ENCODE measurements at places on chromosomes 7 and 10. TPM values are rescaled to one million over a fixed set of nuclear protein-coding genes. Genes with fewer than 3 reads are reported as not detected.

HGF gene
- 3.3 TPM for total RNA-seq

SUN3 gene
- total RNA-seq = not detected

ANKRD30A gene
- total RNA-seq = not detected

SRGN gene
- total RNA-seq = 62.4 TPM

MRC1 gene
- total RNA-seq = 24.7 TPM

MYH16 gene
- total RNA-seq = not detected

TFEC gene
- 0.81 TPM for total RNA-seq

CRPPA gene
- 7.8 TPM for total RNA-seq

ITPRID1 gene
- total RNA-seq = not detected

SLC39A12 gene
- not detected for total RNA-seq

KAZALD1 gene
- 10.5 TPM for total RNA-seq

OR13A1 gene
- total RNA-seq = not detected

FRMPD2 gene
- total RNA-seq = not detected

GRCh38 chr7:132309102-132309805 lies 267.0 kb downstream of the PLXNA4 start:
- DNase-seq = no peak

DNA sequence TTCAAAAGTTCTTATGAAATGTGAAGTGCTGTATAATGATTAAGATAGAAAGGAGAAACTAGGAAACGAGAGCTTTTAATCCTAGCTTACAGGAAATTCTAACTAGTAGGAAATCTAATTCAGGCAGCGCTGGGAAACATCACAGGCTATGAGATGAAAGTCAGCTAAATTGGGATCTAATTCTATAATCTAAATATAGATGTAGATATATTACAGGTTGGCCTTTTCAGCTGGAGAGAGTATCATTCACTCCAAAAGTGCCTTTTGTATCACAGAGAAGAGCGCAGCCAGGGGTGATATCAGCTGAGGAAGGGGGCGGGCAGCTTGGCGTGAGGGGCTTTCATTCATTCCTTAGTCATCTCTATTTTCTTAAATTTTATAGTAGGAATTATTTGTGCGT lies 157.0 kb downstream of the CUX1 start:
- DNase-seq = no peak

GRCh38 chr10:9921544-9921943 lies 1096.1 kb upstream of the CELF2 start:
- DNase-seq = no peak

- no peak for DNase-seq
Observed at GRCh38 chr7:127782654-127783559, 130.9 kb downstream of the SND1 start.

- no peak for DNase-seq
Observed at GRCh38 chr10:129958629-129959543, 5.2 kb downstream of the EBF3 start.

DNA sequence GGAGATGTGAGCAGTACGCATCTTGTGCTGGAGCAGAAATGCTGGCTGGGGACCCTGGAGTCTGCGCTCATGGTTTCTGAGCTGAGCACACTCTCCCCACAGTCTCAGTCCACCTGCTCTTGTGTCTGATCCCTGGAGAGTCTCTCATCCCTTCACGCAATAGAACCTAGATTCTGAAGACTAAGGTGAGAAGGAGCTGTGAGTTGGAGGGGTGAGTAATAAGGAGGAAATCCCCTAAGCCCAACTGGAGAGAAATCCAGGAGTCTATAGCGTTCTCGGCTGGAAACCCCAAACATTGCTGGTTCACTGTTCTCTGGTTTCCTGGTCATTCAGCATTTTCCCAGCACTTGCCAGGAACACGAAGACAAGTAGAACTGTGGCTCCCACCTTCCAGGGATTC lies 68.3 kb upstream of the SMNDC1 start:
- no peak for DNase-seq

DNA sequence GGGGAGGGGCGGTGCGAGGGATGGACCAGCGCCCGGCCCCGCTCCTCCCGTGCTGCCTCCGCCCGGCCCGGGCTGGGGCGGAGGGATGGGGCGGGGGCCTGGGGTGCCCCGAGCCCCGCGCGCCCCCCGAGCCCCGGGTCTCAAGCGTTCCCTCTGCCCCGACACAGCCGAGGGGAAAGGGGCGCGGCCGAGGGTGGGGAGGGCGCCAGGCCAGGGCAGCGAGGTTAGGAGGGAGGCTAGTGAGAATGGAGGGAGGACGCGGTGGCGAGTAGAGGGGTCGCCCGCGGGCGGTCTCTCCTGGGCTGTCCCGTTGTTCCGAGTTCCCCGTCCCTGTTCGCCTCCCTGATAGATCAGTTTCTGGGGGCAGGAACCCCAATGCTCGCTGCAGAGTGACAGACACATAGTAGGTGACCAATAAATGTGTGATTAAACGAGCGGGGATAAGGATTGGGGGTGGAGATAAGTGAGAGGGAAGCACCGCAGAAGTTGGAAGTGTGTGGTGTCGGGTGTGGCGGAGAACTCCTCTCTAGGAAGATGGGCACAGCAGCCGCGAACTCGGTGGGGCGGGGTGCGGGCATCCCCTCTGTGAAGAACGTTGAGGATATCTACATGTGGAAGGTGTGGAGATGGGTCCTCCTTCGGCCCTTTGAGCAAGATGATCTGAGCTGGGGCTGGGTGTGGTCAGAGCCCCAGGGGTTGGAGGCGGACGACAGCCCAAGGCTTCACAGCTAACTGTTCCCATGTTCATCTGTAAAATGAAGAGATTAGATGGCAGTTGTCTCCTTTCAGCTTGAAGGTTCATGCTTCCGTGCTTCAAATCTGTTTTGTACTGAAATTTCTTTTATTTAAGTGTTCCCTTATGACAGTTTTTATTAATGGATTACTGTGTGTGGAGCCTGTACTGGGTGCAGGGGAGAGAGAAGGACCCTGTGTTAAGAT lies 580 bp downstream of the ZNF775 start:
- no peak for DNase-seq

- DNase-seq = no peak
Observed at GRCh38 chr10:13412894-13413293, 64.8 kb upstream of the SEPHS1 start.

DNA sequence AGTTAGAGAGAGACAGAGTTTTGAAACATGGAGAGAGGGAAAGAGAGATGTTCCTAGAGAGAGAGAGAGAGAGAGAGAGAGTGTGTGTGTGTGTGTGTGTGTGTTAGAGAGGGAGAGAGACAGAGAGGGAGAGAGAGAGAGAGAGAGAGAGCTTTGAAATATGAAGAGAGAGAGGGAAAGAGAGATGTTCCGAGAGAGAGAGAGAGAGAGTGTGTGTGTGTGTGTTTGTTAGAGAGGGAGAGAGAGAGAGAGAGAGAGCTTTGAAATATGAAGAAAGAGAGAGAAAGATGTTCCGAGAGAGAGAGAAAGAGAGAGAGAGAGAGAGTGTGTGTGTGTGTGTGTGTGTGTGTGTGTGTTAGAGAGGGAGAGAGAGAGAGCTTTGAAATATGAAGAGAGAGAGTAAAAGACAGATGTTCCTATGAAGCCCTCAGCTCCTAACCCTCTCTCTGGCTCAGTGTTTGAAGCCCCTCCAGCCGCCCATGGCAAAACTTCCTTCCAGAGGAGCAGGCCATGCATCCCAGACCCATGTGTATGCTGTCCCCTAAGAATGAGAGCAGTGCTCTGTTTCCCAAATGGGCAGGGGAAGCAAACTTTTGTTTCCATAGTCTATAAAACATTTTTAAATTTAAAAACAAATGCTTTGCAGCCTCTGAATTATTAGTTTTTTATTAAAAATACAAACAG lies 130.9 kb downstream of the KCNMA1 start:
- DNase-seq = no peak

- peak; percentile 54 for DNase-seq
Observed at GRCh38 chr10:33115738-33116719, 158.0 kb upstream of the ITGB1 start.

GRCh38 chr7:21959387-21959776 lies 13.7 kb upstream of the CDCA7L start:
- DNase-seq = no peak

- no peak for DNase-seq
Observed at GRCh38 chr7:102211590-102212550, 74.8 kb upstream of the SH2B2 start.

DNA sequence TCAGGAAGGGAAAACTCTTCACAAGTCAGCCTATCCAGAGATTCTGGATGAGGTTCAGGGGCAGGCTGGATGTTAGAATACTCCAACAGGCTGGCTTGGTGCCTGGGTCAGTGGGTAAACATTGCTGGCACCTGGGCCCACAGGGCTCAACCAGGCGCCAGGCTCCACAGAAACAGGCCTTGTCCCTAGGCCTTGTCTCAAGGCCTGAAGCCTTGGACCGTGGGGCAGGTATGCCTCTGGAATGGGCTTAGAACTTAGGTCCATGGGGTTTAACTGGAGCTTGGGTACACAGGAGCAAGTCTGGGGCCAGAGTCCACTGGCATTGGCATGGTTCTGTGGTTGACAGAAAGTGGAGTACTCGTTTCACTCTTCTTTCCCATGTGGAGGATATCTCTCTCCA lies 263.0 kb upstream of the ETV1 start:
- DNase-seq = no peak

- no peak for DNase-seq
Observed at GRCh38 chr7:90842430-90842788, 246.3 kb downstream of the CDK14 start.

GRCh38 chr7:31098642-31099360 lies 46.7 kb downstream of the ADCYAP1R1 start:
- no peak for DNase-seq

DNA sequence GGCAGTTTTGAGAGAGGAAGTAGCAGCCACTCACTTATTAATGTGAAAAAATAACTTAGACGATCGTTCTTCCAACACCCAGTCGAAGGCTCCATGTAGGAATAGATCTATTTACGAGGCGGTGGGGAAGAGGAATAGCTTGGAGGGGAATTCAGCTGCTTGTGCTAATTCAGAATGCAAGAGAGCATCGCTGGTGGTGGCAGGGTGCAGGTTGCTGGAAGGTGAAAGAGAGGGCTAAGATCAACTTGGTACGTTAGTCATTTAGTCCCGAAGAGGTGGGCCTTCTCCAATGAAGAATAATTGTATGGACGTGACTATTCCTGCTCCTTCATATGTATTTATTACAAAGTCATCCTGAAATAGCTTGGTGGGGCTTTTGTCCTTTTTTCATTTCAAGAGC lies 98.5 kb downstream of the SEC23IP start:
- DNase-seq = no peak

- DNase-seq = no peak
Observed at GRCh38 chr10:36872702-36873393, 252.6 kb upstream of the ANKRD30A start.

- DNase-seq = no peak
Observed at GRCh38 chr7:140390034-140390433, 8.3 kb downstream of the SLC37A3 start.

- no peak for DNase-seq
Observed at GRCh38 chr10:30866896-30867295, 164.8 kb downstream of the ZNF438 start.

DNA sequence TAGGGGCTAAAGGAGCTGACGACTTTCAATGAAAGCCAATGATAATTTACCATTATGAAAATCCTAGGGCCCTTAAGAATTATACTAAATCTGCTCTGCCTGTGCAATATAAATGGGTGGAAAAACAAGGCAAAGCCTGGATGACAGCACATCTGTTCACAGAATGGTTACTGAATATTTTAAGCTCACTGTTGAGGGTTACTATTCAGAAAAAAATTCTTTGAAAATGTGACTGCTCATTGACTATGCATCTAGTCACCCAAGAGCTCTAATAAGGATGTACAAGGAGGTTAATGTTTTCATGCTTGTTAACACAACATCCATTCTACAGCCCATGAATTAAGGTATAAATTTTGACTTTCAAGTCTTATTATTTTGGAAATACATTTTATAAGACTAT lies 8.9 kb downstream of the DKK1 start:
- DNase-seq = no peak

- DNase-seq = no peak
Observed at GRCh38 chr7:71616217-71616616, 484.3 kb downstream of the GALNT17 start.

DNA sequence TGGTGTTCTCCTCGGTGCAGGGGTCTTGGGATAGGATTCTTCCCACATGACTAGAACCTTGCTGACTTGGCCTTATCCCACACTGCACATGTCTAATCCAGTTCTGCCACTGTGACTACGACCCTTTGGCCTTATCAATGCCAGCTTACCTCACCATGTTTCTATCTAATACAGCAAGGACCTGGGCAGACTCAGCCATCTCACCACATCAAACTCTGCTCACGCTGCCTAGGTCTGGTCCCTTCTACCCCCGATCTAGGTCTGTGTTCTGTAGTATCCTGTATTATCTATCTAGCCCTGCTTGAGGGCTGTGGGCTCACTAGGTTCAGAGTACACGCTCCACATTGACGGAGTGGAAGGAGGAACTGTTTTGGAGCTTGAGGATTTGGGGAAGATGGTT lies 282.4 kb downstream of the HPSE2 start:
- no peak for DNase-seq

DNA sequence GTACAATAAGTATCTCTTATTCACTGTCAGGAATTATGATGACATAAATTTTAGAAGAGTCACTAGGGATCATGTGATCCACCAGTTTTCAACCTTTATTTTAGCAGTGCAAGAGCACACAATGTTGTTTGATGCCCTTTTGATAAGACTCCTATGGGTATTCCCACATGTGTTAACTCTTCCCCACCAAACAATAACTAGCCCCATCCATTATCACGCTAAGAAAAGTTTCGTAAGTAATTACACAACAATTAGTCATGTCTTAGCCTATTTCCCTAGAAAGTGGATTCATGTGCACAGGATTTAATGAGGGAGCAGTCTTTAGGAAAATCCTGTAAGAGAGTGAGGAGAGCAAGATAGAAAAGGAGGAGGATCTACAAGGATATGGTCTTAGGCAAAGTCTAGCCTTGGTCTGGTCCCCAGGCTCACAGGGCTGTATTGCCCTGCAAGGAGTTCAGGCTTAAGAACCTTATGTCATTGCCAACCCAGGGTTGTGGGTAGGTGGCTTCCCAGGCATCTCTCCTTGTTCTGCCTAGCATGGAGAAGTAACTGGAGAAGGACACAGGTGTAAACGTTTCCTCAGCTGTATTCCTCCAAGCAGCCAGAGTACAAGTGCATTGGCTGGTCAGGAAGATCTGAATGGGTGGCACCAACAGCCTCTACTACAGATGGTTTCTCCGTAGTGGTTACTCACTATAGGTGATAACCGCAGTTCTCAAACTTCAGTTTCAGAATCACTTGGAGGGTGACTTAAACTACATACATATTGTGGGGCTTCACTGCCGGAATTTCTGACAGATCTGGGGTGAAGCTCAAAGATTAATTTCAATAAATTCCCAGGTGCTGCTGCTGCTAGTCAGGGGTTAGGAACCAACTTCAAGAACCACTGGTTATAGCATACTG lies 574.5 kb downstream of the SUGCT start:
- DNase-seq = no peak

DNA sequence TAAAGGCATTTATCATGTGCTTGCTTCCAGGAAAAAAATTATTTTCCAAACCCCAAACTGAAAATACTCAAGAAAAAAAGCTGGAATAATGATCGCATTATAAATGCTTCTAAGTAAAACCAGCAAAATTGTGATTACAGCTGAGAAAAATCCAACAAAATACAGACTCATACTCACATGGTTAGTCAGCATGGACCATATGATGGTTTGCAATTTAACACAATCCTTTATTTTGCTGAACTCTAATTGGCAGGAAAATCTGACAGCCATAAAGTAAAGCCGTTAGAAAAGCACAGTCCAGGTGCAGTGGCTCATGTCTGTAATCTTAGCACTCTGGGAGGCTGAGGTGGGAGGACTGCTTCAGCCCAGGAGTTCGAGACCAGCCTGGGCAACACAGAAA lies 59.6 kb downstream of the BRI3 start:
- DNase-seq = no peak

- no peak for DNase-seq
Observed at GRCh38 chr7:81478664-81479063, 291.2 kb downstream of the HGF start.
